ENCODE measurements at places on chromosomes 6 and 20.
A peak's percentile ranks its signal among the peaks of the same experiment; 100 is the strongest.

- DNase-seq = no peak
Observed at GRCh38 chr6:74283532-74283931, 587.5 kb downstream of the CD109 start.

- no peak for DNase-seq
Observed at GRCh38 chr6:91796603-91797002, 1209.7 kb upstream of the MAP3K7 start.

DNA sequence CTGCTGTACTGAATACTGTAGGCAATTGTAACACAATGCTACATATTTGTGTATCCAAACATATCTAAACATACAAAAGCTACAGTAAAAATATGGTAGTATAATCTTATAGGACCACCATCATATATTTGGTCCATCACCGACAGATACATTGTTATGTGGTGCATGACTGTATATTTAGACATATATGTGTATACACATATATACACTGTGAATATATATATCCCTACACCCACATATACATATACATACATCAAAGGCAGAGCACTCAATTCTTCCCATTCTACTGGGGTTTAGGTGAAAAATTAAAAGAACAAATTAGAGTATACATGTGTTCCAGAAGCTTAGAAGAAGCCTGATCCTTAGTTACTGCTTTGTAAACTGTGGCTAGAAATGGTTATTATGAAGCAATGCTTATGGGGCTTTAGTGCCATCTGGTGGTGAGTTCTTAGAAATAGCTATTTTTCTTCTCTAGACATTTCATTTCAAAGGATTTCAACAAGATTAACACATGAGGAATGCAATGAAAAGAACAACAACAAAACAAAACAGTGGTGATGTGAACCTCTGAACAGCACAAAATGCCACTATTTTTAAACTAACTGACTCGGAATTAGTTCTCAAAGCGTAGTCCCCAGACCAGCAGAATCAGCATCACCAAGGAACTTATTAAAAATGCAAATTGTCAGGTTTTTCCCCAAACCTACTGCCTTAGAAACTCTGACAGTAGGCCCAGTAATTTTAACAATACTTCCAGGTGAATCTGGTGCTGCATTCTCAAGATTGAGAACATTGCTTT is 38.0 kb downstream of the PKHD1 start:
- DNase-seq = peak; percentile 6

DNA sequence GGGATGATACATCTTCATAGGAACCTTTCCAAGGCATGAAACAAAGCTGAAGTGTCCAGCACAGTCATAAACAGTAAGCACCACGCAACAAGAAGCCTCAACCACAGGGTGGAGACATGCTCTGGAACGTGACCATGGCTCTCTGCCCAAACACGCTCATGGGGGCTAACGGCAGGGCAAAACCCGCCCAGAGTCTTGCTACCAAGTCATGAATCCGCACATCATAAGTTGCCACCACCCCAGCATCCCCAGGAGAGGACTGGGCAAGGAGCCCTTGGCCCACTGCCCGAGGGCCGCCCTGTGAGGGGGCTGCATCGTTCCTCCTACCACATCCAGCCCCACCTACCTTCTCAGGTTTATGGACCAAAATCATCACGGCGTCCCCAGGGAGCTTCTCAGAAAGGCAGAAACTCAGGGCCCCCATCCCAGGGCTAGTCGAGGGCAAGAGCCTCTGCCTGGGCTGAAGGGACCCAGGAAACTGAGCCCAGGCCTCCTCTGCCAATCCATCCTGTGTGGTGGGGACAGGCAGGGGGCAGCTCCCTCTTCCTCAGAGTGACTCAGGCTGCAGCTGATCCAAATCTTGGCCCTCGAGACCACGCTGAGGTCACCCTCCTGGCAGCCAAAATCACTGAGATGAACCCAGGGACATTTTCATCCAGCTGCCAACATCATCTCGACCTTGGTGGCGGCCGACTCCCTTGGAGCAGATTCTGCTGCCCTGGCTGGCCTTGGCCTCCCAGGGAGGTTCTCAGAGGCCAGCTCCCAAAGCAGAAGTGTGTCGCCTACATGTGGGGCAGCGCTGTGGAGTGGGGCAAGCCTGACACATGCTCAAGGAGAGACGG is 42.6 kb downstream of the BMP7 start:
- no peak for DNase-seq

DNA sequence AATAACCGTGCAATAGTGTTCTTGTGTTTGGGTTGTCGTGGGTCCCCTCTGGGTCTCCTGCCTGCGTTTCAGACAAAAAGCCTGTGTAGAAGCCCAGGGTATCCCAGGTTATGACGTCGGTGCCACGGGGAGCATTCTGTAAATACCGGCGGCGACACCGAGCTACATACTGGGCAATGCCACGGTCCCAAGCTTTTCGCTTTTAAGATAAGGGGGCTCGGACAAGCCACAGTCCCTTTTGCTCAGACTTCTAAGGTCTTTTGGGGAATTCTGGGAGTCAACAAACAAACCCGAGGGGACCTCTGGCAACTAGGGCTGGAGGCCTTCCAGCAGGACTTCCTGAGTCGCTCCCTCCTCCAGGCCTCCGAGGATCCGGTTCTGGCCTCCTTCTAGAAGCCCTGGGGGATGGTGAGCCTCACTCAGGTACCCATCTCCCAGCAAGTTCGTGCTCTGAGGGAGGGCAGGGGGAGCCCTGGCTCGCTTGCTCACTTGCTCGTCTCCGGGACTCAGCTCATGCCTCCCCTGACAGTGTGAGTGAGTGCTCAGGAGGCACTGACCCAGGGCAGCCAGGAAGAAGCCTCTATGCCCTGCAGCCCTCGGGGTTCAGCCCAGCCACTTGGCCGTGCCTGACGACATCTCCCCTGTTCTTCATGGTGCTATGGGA is 62.4 kb upstream of the MRPS10 start:
- no peak for DNase-seq

GRCh38 chr6:163719028-163719742 is 304.7 kb downstream of the QKI start:
- DNase-seq = no peak

Data from NCI-H2081 treated with DMSO at 0.1 percent for 48 hours (cell line).